Melanocyte of skin (primary cell): ENCODE measurements at places on chromosomes 7 and 10. TPM values are rescaled to one million over a fixed set of nuclear protein-coding genes. Genes with fewer than 3 reads are reported as not detected.

GRID1 gene
- total RNA-seq: under 0.01 TPM in 1 of 2 replicates, not detected in the other

CDC14C gene
- under 0.01 TPM in 2 replicates for total RNA-seq

NEUROG3 gene
- total RNA-seq: not detected in 2 replicates

XRCC2 gene
- 2.4 and 2.9 TPM in 2 replicates for total RNA-seq

EEF1AKMT2 gene
- total RNA-seq: 15.8 and 22.5 TPM in 2 replicates
